ENCODE measurements at places on chromosomes 5 and 9. TPM values are rescaled to one million over a fixed set of nuclear protein-coding genes. Genes with fewer than 3 reads are reported as not detected.

OBP2B gene
- not detected for total RNA-seq

SLC28A3 gene
- total RNA-seq, result 0.05 TPM

CXXC5 gene
- total RNA-seq, result 6.0 TPM

PRR7 gene
- 12.1 TPM for total RNA-seq

AIF1L gene
- total RNA-seq, result 19.2 TPM

ANGPTL2 gene
- 14.1 TPM for total RNA-seq

ADRA1B gene
- total RNA-seq, result 1.3 TPM

NRG2 gene
- 1.1 TPM for total RNA-seq

PCDHGA2 gene
- 0.79 TPM for total RNA-seq

OTP gene
- total RNA-seq, result not detected

ZFP2 gene
- total RNA-seq, result 0.60 TPM

ADAMTSL2 gene
- not detected for total RNA-seq

SPATA31D4 gene
- not detected for total RNA-seq

C6 gene
- not detected for total RNA-seq

PDCD1LG2 gene
- 27.8 TPM for total RNA-seq

GPR21 gene
- total RNA-seq, result not detected

ASPN gene
- not detected for total RNA-seq

WDR38 gene
- not detected for total RNA-seq

FGF18 gene
- not detected for total RNA-seq

CCL21 gene
- total RNA-seq, result 0.53 TPM

RLN2 gene
- total RNA-seq, result not detected

AQP3 gene
- 1.3 TPM for total RNA-seq

ARSI gene
- total RNA-seq, result 0.49 TPM

GNA14 gene
- 2.7 TPM for total RNA-seq

NFIL3 gene
- total RNA-seq, result 7.0 TPM

TMEM161B gene
- 4.7 TPM for total RNA-seq

SLC25A48 gene
- not detected for total RNA-seq

FOXD4L3 gene
- not detected for total RNA-seq

MEIKIN gene
- not detected for total RNA-seq

PCDHA8 gene
- not detected for total RNA-seq

CAMK4 gene
- total RNA-seq, result 0.34 TPM

SLC45A2 gene
- not detected for total RNA-seq

GDA gene
- 2.7 TPM for total RNA-seq

SLC4A9 gene
- not detected for total RNA-seq

RIOK2 gene
- 14.5 TPM for total RNA-seq

SLC34A1 gene
- total RNA-seq, result not detected
